ENCODE measurements at places on chromosomes 7 and 10.

DNA sequence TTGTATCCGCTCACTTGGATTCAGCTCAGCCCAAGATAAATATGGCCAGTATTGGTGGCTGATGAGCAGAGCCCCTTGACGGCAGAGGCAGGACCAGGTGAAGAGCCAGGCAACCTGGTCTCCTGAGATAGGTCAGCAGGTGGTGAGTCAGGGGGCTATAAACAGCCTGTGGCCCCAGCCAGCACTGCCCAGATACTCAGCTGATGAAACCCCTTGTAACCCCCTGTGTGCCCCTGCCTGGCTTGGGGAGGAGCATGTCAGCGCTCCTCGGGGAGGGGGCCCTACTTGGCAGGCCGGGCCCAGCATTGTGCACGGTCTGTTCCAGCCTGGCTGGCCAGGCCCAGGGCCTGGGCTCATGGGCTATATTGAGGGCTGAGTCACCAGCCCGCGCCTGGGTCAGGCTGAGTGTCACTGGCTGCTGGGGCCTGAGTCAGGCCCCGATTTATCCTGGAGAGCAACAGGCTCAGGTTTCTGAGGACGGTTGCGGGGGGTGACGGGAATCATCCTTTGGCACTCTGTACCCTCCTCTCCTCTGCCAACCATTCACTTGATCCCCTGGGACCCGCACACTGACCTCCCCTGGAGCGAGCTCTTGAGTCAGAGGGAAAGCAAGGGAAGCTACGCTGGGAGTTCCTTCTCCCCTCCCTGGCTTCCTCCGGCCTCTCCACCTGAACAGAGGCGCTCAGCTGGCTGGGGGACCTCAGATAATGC, 2.8 kb upstream of the FLNC start:
- DNase-seq: peak; percentile 83

DNA sequence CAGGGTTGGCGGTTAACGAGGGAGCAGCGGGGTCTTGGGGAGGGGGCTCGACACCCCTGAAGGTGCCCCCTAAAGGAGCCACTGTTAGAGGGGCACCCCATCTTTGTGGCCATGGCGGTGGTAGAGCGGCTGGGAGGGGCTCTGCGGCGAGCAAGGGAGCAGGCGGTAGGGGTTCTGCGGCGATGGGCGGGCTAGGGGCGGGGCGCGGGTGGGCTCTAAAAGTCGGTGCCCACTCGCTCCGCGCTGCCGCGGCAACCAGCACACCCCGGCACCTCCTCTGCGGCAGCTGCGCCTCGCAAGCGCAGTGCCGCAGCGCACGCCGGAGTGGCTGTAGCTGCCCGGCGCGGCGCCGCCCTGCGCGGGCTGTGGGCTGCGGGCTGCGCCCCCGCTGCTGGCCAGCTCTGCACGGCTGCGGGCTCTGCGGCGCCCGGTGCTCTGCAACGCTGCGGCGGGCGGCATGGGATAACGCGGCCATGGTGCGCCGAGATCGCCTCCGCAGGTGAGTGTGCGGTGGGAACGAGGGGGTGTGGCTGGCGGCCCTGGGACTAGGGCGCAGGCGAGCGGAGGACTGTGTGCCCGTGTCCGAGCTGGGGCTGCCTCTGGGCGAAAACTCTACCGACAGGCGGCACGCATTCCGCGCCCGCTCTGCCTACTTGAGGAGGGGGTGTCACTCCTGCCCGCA, at the start of gene MEST:
Gene MEST, plus strand, starts transcription at position 245 of the 682 bp plus-strand sequence. Its CDS starts 229 bp downstream, at position 474.
- peak; percentile 35 for DNase-seq

- DNase-seq: no peak
Measured at GRCh38 chr10:132465193-132465888, 68.3 kb downstream of the PWWP2B start.

DNA sequence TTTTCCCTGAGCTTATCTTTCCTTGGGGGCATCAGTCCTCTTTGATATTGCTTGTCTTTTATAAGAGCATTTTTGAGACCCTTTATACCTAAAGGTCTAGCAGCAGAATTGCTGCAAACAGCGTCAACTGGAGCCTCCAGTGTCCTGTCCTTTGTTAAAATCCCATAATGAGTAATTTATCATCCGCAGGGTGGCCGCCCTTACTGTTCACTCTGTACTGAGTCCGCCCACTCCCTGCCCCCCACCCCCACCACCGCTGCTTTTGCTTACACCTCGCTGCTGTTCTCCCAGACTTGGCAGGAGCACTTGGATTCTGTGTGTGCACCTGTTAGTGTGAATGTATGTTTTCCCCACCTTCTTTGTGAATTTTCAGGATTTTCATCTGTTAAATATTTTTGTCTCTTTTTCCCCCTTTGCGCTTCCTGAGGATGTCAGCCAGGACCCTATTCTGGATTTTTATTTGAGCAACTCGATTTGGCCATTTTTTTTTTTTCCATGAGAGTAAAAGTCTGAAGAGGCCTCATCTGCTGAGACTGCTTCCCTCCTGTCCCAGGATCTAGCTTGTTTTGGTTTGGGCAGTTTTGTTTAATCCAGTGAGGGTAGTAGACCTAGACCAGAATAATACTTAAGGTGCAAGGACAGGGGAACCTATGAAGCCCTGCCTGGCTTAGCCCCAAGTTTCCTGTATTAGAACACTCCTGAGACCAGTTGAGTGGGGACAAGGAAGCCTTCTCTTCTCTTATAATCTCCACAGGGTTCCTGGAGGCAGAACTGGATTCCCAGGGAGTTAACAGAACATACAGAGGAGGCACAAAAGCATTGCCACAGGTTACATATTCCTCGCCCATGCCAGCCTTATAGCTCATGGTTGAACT, 8.2 kb downstream of the AGFG2 start:
- no peak for DNase-seq

GRCh38 chr7:33107136-33108066, 1.8 kb downstream of the RP9 start:
- DNase-seq: peak; percentile 58

DNA sequence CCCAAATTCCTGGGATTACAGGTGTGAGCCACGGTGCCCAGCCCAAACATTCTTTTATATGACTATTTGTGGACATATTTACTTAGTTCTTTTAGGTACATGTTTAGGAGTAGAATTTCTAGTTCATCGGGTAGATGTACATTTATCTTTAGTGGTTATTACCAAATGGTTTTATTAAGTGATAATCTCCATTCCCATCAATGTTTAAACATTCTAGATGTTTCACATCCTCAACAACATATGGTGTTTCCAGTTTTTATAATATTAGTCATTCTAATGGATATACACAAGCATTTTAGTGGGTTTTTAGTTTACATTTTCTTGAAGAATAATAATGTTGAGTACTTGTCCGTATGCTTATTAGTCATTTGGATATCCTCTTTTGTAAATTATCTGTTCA, 131.7 kb downstream of the RTKN2 start:
- DNase-seq: no peak

- DNase-seq: no peak
Measured at GRCh38 chr7:38700116-38700515, 68.9 kb upstream of the AMPH start.

DNA sequence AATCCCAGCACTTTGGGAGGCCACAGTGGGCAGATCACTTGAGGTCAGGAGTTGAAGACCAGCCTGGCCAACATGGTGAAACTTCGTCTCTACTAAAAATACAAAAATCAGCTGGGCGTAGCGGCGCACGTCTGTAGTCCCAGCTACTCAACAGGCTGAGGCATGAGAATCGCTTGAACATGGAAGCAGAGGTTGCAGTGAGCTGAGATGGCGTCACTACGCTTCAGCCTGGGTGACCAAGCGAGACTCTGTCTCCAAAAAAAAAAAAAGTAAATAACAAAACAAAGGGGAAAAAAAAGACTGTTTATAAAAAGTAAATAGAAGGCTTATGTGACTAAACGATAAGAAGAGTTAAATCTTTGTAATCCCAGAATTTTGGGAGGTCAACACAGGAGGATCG, 15.0 kb upstream of the DNMBP start:
- no peak for DNase-seq

DNA sequence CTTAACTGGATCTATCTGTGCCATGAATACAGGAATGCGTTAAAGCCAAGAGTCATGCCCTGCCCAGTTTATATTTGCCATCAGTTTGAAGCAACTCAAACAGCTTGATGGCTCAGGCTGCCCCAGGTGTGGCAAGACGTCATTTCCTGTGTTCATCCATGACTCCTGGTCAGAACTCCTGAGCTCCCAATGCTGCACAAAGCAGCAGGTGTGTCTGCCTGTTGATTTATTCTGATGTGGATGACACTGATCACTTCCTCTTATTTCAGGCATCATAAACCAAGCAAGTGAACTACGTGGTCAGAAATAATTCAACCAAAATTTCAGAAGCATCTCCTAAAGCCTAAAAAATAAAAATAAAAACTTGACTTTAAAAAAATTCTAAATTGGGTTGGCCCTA, 68.5 kb downstream of the EZH2 start:
- DNase-seq: no peak

DNA sequence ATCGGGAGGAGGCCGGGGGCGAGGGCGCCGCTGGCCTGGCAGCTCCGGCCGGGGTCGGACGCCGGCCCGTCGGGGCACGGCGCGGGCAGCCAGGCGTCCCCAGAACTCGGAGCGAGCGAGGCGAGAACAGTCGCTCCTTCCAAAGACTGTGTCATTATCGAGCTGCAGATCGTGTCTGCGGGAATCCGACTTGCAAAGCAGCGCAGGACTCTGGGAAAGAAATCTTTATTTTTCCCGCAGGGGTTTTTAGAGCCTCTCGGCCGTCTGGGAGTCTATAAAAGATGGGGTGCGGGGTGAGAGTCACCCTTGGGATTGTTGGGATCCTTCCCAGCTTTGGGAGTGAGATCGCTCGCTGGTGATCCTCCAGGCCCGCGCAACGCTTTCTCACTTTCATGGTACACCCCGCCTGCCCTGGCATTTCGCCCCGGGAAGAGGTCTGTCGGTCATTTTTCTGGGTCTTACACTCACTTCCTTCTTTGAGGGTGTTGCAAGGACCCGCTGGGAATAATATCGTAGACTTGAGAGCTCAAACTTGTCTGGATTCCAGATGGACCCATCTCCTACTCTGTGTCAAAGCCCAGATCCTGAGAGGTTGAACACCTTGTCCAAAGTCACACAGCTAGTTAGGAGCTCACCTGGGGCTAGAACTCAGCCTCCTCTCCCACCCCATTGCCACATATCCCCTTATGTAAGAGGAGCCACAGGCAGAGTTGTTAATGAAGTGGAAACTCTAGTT, 1.0 kb downstream of the UBTD1 start:
- peak; percentile 61 for DNase-seq

DNA sequence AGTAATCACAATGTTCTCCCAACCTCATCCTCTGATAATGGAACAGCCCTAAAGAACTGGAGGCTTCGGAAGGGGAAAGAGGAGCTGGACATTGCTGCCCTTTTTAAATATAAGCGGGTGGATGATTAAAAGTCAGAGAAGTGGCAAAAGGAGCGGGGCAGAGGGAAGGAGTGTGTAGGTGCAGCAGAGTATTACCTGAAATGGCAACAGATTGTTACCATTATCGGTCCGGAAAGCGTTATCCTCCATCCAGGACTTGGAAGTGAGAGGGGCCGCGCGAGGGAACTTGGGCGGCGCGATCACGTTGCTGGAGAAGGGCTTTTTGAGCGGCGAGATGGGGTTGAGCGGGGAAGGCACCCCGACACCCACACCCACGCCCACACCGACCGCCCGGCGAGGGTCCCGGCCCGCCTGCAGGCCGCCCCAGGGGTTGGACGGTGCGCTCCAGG, 51.7 kb downstream of the CPEB3 start:
- no peak for DNase-seq

GRCh38 chr7:3146571-3147226, 103.0 kb upstream of the CARD11 start:
- DNase-seq: peak; percentile 40

GRCh38 chr10:130542761-130543160, 406.6 kb downstream of the GLRX3 start:
- no peak for DNase-seq

GRCh38 chr7:24907311-24907886, 72.6 kb downstream of the OSBPL3 start:
- DNase-seq: peak; percentile 63

- DNase-seq: no peak
Measured at GRCh38 chr7:139532636-139533155, 9.2 kb downstream of the CLEC2L start.

DNA sequence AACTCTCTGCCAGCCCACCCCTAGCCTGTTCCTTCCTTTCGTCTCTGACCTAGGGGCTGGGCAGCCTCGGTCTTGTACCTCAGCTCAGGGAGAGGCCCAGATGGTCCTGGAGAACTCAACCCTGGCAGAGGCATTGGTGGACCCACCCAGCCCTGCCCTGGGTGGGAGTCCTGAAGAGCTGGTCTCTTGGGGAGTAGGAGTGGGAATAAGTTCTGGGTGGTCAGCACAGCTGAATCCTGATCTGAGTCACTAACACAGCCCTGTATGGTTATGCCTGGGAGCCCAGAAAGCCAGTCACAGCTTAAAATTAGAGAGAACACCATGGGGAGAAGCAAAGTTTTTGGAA, 84.0 kb downstream of the SORBS1 start:
- DNase-seq: no peak

DNA sequence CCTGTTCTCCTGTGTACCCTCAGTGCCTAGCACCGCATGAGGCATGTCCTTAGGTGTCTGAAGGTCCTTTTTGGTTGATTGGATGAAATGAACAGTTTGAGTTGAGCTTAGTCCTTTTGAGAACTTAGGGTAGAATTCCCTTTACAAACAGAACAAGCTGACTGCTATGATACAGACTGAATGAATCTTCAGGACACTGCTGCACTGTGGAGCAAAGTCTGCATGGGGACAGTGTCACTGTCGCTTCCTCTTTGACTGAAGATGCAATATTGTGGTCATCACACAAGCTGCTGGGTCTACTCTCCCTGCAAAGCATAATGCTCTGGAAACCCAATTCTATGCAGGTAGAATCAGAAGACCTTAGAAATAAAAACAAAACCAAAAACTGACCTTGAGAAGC, 8.6 kb upstream of the PLAU start:
- no peak for DNase-seq

DNA sequence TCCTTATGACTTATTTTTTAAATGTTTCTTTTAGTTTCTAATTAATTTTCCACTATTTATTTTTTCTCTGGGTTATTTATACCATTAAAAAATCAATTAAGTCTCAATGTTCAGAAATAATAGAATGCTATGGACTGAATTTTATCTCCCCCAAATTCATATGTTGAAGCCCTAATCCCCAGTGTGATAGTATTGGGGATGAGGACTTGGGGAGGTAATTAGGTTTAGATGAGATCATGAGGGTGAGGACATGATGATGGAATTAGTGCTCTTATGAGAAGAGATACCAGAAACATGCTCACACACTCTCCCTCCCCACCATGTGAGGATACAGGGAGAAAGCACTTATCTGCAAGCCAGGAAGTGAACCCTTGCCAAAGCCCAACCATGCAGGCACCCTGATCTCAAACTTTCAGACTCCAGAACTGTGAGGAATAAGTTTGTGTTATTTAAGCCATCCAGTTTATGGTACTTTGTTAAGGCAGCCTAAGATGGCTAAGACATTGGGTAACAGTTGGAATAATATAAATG, 202.6 kb downstream of the MDFIC start:
- DNase-seq: no peak

DNA sequence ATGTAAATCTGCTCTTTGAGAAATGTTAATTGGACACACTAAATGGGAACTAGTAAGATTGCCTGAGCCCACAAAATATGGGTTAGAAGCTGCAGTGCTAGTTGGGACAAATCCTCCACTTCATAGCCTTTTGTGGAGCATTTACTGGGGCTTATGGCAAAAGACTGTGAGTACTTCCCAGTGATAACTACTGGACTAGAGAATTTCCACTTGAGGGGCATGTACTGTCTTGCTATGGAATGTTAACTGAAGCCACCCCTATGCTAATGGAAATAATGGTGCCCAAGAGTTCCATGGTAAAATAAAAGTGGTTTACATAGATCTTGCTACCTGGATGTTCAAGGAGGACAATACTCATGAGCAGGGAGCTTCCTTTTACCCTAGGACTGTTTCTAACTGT, 29.3 kb downstream of the AVL9 start:
- DNase-seq: no peak

GRCh38 chr10:123774132-123774742, 108.1 kb downstream of the GPR26 start:
- no peak for DNase-seq
